ENCODE measurements at places on chromosomes 4 and X.
A peak's percentile ranks its signal among the peaks of the same experiment; 100 is the strongest.

GRCh38 chrX:1034717-1035116 lies 177.7 kb downstream of the CRLF2 start:
- DNase-seq = no peak

GRCh38 chrX:37638047-37638446 lies 47.5 kb upstream of the XK start:
- DNase-seq = no peak

GRCh38 chrX:119880076-119880475 lies 8.4 kb downstream of the NDUFA1 start:
- no peak for DNase-seq

GRCh38 chrX:35800474-35800873 lies 2.3 kb downstream of the MAGEB16 start:
- no peak for DNase-seq

- DNase-seq = no peak
Observed at GRCh38 chr4:168584321-168584771, 87.5 kb downstream of the PALLD start.

DNA sequence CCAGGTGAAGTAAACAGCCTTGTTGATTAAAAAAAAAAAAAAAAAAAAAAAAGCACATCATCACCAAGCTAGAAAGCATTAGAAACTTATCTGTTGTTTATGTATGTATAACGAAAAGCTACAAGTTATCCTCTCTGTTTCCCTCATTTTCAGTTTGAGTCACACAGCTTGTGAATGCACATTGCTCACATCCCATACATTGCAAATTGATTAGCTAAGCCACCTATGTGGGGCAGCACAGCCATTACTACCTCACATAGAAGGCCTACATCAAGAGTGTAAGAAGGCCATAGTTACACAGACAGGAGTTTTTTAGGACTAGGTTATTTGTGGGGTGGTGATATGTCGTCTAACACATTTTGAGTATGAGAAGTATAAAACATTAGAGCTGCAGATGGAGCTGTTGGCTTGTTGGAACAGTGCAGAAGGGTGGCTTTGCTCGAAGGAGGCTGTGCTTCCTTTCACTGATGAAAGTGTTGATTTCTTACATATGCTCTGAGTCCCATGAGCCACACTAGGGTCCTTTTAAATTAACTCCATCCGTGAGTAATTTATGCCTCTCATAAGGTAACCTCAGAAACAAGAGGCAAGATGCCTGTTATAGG lies 431.6 kb downstream of the GABRG1 start:
- DNase-seq = no peak

DNA sequence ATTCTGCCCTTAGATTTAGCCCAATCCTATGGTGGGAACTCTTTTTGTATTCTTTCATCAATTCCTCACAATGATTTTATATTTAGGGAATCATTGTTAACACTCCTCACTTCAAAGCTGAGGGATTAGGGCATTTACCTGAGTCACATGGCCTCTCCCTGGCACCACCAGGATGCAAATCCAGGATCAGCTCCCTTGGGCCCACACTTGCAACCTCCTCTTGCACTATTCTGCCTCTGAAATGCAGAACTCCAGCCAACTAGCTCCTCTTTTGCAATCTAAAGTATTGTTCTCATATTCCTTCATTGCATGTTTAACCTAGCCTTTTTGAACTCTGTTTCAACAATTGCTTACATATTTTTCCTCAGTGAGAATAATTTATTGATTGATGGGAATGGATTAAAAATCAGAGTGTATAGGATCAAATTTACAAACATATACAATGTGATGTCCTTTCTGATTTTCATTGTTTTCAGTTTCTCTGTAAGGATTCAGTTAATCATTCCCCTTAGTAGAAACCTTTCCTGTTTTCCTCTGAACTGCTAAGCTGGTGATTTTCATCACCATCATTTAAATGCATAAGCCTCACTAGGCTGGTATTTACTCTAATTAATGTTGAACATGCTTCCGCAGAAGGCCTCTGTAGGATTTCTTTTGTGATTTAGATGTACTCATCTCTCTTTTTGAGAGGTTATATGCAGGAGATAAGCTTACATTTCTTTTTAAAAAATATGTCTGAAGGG lies 3.3 kb upstream of the RELL1 start:
- no peak for DNase-seq

DNA sequence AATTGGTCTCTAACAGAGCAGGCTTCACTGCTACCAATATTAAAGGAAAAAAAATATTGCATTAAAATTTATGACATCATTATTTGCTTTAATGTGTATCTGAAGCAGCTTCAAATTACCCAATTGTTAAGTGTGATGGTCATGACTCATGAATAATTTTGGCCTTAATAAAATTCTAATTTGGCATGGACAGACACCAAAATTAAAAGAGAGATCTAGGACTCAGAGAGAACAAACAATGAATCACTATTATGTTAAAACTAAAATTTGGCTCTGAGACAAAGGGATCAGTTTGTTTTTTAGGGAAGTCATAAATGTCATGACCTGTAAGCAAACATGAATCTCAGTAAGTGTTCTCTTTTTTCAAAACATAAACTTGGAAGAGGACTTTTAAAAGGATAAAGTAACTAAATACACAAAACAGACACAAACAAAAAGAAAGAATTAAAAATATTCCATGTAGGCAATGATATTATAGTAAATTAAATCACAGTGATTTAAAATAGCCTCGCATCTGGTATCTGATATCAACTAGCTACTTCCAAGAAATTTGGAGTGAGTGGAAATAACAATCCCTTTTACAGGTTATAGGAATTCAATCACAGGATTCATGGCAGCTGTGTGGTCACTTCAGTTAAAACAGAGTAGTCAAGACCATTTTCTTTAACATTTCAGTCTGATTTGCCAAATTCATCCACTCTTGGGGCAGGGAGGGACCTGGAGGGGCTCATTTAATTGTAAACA lies 11.6 kb downstream of the VEGFC start:
- DNase-seq = no peak

DNA sequence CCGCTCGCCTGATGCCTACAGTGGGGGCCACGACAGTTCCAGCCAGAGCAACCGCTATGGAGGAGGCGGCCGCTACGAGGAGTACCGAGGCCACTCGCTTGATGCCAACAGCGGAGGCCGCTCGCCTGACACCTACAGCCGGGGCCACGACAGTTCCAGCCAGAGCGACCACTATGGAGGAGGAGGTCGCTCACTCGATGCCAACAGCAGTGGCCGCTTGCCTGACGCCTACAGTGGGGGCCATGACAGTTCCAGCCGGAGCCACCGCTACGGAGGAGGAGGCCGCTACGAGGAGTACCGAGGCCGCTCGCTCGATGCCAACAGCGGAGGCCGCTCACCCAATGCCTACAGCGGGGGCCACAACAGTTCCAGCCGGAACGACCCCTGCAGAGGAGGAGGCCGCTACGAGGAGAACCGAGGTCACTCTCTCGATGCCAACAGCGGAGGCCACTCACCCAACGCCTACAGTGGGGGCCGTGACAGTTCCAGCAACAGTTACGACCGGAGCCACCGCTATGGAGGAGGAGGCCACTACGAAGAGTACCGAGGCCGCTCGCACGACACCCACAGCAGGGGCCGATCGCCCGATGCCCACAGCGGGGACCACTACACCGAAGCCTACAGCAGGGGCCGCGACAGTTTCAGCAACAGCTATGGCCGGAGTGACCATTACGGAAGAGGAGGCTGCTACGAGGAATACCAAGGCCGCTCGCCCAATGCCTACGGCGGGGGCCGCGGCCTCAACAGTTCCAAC lies 2.5 kb downstream of the RBMXL3 start:
- DNase-seq = no peak

- DNase-seq = no peak
Observed at GRCh38 chrX:110966839-110967238, 129.2 kb upstream of the PAK3 start.

DNA sequence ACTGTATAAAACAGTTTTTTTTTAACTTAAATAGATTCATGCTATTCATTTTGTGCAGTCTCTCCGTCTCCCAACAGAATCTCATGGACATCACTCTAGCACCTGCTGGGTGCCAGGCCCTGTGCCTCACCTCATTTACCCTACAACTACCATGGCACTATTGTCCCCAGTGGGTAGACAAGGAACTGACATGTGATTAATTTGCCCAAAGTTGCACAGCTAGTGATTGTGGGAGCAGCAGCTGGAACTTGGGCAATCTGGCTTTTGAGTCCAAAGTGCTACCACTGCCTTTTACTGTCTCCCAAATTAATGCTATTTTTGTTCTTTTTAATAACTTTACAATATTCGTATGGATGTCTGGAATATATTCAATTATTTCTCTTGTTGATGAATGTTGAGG lies 11.2 kb upstream of the PGRMC2 start:
- DNase-seq = no peak

- no peak for DNase-seq
Observed at GRCh38 chrX:21800344-21800770, 39.1 kb upstream of the MBTPS2 start.

DNA sequence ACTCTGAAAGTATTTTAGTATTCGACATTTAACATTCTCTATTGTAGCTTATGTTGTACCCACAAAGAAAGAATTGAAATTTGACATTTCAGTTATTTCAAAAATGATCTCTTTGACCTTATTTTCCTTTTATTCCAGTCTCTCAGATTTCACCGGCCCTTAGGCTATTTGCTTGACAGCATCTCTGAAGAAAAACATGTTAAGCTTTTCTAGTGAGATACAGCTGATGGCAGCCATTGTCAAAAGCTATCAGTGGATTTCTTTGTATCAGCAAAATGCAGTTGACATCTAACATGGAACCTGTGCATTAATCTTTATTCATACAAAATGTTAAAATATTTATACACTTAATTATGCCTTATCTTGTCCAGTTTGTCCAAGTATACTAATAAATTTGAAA lies 16.7 kb downstream of the ZAR1 start:
- DNase-seq = no peak

GRCh38 chr4:95798003-95798402 lies 41.9 kb upstream of the PDHA2 start:
- no peak for DNase-seq

GRCh38 chr4:147707892-147708672 lies 23.8 kb upstream of the ARHGAP10 start:
- DNase-seq = no peak

- no peak for DNase-seq
Observed at GRCh38 chr4:6445403-6446129, 26.8 kb downstream of the PPP2R2C start.

DNA sequence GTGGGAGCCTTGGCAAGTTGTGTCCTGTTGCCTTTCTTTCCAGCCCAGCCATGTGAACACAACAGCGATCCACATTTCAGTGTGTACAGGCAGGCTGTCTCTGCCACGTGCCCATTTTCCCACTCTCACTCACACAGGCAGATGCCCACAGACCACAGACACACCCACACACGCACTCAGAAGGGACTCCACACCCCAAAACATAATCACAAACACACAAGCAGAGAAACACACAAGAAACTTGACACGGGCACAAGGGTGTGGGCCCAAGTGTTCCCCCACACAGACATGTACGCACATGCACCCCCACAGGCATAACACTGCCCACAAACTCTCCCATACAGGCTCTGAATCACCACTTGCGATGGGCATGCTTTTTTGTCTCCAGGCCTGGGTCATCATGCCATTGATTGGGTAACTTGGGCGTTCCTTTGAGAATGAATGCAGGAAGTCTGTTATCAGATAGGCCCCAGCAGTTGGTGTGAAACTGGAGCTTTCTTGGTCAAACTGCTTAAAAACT lies 84.3 kb downstream of the NBDY start:
- DNase-seq = peak; percentile 56

GRCh38 chrX:103124284-103124683 lies 31.3 kb upstream of the NXF3 start:
- DNase-seq = no peak

DNA sequence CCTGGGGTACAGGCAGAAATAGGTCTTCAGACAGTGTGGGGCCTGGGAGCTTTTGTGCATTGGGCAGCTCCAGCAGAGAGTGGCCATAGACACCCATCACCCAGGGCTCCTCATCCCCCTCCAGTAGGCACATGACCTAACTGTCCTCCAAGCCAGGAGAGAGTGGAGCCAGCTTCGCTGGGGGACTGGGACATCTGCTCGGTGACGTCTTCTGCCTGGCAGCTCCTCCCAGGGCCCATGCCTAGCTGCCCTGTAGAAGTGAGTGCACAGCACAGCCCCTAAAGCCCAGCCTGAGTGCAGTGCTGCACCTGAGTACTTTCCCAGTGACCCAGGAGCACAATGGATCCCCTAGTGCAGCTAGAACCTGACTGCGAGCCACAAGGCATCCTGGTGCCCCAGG lies 279.7 kb upstream of the SLC7A11 start:
- no peak for DNase-seq

DNA sequence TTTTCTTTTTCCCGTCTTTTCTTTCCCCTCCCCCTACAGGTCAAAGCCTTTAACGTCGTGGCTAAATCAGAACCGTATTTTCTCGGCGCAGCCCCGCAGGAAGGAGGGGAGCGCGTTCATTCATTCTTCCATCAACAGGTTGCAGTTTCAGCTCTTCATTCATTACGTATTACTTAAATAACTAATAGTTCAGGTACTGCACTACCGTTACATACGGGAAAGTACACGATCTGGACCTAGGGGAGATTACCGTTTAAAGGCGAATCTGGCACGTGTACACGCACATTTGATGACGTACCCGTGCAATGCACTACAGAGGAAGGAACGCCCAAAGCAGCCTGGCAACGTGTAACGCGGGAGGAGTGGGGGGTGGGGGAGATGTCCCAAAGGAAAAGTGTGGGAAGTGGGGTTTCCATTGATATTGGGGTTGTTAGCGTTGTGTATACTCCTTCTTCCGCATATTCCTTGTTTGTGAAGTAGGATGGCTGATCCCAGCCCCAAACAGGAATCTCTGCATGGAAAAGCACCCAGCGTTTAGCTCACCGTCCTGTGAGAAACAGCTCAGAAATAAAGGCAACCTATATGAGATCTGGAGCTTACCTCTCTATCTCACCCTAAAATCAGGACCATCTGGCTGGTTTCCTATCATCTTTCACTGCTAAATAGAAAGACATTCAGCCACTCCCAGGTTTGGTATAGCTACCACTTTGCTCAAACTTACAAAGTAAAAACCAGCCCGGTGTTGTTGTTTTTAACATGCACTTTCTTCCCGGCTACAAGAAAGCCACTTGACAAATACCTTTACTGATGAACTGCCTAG lies 585 bp upstream of the SEC24D start:
- no peak for DNase-seq

DNA sequence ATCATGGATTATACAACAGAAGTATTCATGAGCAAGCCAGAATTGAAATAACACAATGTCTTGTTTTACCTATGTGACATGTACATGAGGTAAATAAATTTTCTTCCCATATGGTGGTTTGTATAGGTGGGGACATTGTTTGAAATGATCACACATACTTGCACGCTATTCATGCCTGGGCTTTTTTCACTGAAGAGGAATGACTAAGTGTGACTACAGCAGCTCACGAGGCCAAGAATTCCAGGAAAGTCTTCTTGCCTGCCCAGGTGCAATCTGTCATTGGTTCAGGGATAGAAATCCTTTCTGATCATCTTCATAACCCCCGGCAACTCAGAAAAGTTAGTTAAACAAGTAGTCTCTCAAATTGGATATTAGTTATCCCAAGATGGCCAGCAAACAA lies 36.3 kb upstream of the AREG start:
- DNase-seq = no peak
